ENCODE measurements at places on chromosomes 16 and 17.

DNA sequence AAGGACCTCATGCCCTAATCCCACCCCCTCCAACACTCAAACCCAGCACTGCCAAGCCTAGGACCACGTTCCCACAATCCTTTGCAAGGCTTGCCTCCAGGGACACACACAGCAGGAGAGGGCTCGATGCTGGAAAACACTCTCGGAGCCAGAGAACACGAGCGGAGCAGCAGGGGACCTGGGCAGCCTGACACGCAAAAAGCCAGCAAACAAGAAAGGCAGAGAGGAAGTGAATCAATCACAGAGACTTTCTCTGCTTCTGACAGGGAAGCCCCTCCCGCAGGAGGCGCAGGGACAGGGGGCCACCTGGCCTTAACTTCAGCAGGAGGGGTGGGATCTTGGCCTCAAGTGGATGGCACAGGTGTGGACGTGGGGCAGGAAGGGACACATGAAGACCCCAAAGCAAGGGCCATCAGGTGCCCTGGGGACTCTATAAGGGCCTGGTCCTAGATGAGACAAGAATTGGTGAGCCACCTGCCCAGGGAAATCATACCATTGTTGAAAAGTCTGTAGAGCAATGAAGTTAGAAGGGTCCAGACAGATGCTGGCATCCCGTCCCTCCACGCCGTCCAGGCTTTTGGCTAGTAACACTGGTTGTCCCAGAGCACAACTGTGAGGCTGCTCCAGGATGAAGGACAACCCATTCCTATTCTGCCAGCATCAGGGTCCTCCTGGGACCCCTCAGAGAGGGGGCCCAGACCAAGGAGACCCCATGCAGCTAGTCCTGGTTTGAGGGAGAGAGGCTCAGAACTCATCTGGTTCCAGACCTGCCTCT lies 2.2 kb downstream of the SDK2 start:
- DNase-seq = no peak

GRCh38 chr17:48373130-48373830 lies 56.7 kb downstream of the SKAP1 start:
- DNase-seq = no peak

DNA sequence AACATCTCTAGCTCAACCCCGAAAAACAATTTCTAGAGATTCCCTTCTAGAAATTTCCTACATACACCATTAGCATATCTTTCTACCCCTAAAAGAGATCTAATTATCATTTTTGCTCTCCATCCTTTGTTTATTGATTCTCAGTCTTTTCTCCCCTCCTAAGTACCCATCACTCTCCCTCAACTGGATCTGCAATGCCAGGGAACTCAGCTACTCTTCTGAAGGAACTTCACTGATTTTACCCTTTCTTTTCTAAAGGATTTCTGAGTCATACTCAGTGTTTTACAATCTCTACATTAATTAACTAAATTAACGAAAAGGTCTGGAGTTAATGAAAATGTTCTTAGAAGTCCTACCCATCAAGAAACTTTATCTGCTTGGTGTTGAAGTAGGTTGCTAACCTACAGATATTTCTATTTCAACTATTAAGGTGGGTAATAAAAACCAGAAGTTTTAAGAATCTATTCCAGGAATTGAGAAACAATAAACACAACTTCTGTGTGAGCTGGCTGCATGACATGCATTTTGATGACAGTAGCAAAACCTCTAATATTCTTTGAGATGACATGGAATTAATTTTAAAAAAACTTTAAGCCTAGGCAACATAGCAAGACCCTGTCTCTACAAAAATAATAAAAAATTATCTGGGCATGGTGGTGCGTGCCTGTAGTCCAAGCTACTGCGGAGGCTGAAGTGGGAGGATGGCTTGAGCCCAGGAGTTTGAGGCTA lies 13.6 kb downstream of the CREBBP start:
- DNase-seq = no peak

DNA sequence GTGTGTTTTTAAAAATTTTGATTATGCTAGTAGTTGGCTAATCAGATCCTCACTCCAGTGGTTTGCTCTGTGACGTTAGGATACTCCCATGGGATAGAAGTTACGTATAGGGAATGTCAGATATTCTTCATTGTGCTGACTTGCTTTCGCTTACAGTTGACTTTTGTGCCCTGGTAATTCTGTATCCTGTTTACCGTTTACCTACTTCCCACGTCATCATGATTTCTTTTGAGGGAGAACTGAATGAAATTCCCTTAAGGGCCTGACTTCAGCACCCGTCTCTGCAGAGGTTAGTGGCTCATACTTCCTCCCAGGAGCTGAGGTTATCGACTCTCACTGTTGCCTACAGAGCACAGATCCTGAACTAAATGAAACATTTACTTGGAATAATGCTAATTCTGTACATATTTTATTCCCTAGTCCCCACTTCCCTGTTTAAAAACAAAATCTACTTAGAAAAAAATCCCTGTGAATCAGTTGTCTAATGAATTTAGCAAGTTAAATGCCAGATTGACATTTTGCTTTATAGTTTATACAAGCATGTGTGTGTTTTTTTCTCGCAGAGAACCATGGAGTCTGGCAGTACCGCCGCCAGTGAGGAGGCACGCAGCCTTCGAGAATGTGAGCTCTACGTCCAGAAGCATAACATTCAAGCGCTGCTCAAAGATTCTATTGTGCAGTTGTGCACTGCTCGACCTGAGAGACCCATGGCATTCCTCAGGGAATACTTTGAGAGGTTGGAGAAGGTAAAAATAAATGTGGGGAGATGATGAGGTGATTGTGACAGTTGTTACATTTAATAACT lies 2.8 kb downstream of the PRKAR1A start:
- peak; percentile 2 for DNase-seq

DNA sequence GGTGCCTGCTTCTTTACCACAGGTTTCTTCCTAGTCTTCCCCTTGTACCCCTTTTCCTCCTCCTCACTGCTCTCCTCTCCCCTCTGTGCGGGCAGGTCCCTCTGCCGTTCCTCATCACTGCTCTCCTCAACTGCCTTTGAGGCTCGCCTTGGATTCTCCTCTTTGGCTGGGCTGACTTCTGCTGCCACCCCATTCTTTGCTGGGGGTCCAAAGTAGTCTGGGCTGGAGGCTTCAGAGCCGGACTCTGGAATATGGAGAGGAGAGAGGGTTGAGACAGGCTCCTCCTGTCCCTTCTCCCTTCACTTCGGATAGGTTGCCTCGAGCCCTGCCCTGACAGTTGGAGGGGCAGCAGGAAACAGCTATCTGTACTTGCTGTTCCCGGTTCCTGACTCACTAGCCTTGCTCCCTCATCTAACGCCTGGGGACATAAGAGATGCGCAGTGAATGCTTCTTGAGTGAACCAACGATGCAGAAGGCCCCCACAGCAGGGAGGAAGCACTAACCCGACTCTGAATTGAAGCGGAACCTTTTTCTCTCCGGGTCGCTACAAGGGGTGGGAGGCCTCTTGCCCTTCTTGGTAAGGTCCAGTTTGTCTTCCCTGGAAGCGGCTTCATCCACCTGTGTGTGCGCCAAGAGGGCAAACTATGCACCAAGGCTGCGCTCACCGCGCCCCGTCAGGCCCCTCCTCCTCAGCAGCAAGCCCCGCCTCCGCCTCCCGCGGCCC lies 655 bp downstream of the HIRIP3 start:
- DNase-seq = no peak

DNA sequence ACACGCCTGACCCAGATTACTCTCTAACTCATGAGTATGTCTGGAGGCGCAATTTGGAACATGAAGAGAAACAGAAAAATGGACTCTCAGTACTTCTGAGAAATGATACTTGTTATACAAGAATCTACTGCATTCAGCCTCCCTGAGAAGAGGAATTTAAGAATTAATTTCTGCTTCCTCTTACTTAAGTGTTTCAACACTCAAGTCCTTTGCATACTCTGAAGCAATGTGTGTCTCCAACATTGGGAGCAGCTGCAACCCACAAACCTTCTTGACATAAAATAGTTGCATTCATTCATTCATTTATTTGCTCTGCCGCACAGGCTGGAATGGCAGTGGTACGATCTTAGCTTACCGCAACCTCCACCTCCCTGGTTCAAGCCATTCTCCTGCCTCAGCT lies 199.8 kb downstream of the NPIPA7 start:
- no peak for DNase-seq

DNA sequence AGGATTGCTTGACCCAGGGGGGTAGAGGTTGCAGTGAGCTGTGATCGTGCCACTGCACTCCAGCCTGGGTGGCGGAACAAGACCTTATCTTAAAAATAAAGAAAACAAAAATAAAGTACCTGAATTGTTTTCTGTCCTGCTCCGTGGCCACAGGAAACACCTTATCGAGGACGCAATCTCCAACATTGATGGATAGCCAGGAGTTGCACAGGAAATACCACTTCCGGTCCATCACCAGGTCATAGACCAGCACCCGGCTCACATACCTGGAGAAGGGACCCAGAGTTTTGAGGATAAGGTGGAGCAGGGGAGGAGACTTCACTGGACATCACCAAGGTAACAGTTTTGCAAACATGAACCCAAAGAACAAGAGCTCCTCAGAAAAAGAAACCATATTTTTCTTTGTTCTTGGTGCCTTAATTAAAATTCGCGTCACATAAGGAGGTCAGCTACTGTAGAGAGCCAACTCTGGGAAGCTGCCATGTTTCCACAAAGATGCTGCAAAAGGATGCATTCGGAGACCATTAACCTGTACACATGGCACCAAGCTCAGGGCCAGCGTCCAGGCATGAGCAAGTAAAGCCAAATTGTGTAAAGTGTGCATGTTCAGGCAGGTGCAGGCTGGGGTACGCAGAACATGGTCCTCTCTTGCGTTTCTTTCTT lies 55.6 kb upstream of the GCSH start:
- peak; percentile 11 for DNase-seq

DNA sequence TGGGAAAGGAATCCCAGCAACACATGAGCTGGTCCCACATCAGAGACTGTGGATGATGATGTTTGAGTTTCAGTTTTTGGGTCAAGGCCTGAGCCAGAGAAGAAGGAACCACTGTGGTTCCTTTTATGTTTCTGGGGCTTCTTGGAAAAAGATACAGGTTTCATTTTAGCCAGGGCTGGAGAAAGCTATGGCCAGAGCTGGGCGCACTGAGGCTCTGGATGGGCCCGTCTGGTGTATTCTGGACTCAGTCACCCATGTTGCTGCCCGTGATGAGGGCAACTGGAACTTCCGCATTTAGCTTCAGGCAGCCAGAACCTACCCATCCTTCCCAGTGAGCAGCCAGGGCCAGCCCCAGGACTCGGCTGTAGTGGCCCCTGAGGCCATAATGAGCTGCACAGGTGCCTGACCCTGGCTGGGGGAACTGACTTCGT lies 15.0 kb upstream of the PITPNA start:
- DNase-seq = no peak

DNA sequence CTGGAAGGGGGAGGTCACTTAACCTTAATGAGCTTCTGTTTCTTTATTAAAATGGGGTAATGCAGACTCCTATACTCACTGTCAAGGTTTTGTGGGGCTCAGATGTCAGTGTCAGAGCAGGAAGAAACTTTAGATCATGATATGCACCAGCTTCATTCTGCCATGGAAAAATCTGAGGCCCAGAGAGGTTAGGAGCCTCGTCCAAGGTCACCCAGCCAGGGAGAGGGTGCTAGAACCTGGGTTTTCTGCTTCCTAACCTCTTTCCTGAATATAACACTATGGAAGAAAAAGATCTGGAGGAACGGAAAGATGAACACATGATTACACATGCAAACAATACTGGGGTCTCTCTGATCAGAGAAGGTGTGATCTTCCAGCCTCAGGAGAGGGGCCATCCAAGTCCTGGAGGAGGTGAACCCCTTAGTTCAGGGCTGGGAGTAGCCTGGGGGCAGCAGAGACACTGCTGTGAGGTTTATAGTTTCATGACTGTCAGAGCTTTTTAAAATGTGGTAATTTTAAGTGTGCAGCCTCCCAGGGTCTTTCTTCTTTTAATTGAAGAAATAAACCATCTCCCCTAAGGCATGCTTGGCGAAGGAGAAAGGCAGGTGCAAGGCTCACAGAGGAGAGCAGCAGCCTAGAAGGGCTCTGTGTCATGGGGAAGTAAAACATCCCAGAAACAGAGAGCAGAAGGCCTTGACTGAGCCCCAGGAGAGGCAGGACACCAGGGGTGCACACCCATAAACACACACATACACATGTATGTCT lies 10.2 kb upstream of the MEOX1 start:
- DNase-seq = no peak

DNA sequence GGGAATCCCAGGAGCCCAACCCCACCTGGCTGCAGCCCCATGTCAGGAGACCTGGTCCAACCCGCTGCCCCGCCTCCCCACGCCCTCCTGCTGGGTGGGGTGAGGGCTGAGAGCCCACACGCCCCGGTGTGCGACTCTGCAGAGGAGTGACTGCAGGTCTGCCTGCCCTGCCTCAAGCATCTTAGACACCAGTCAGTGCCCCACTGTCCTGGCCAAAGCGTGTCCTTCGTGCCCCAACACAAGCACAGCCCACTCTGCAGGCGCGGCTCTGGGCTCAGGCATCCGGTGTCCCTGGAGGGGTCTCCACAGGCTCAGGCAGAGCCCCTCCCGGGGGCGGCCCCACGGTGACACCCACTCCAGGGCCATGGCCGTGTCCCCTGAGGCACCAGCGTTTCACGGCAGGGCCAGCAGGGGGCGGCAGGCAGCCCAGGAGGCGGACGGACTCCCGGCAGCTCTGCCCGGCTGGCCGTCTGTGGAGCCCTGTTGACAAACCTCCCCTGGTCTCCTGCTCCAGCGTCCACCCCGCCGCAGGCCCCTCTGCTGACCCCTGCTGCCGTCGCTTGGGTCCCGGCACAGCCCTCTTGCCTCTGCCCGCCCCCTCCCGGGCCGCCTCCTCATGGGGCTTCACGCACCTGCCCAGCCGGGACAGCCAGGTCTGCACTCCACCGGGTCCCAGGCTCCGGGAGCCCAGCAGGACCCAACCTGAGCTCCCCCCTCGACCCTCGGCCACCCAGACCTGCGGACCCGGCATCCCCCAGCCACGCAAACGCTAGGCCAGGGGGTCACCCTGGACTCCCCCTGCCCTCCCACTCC lies 8.6 kb upstream of the UBE2I start:
- DNase-seq = no peak

DNA sequence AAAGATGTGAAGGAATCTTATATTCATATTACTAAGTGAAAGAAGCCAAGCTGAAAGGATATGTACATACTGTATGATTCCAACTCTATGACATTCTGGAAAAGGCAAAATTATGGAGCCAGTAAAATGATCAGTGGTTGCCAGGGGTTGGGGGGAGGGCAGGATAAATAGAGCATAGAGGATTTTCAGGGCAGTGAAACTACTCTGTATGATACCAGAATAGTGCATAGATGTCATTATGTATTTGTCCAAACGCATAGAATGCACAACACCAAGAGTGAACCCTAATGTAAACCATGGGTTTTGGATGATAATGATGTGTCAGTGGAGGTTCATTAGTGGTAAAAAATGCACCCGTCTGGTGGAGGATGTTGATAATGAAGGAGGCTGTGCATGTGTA lies 71.0 kb upstream of the ZNF423 start:
- no peak for DNase-seq

GRCh38 chr16:51201604-51202003 lies 50.5 kb upstream of the SALL1 start:
- no peak for DNase-seq

GRCh38 chr17:65060631-65061254 lies 4.2 kb upstream of the GNA13 start:
- no peak for DNase-seq

- DNase-seq = no peak
Measured at GRCh38 chr17:76378548-76379274, 5.7 kb upstream of the SPHK1 start.

GRCh38 chr16:67446968-67447507 lies 16.1 kb downstream of the HSD11B2 start:
- DNase-seq = no peak

- DNase-seq = no peak
Measured at GRCh38 chr16:65500919-65501318, 379.1 kb upstream of the CDH11 start.
